ENCODE measurements at places on chromosomes 13 and 19.

- no peak for DNase-seq
Measured at GRCh38 chr13:109033090-109033489, 403.7 kb downstream of the MYO16 start.

GRCh38 chr19:1269478-1270212 lies 513 bp downstream of the CIRBP start:
- peak; percentile 82 for DNase-seq

GRCh38 chr13:28056426-28056825 lies 44.0 kb downstream of the FLT3 start:
- DNase-seq, result no peak

DNA sequence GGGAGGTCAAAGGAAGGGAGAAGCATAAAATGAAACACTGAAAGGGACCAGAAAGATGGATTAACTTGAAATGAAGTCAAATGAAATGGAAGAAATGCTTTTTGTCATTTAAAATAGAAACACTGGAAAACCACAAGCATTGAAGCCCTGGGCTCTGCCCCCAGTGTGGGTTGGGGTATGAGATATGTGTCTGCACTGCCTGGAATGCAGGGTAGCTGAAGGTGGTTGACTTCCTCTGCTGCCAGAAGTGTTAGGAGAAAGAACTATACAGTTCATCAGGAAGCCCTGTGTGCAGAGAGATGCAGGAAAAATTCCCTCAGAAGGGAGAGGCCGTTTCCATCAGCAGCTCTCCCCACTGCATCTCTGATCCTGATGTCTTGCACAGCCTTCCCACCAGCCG lies 69.2 kb downstream of the DHRS12 start:
- DNase-seq, result no peak

GRCh38 chr13:98246538-98247172 lies 69.6 kb upstream of the RNF113B start:
- DNase-seq, result no peak

GRCh38 chr19:3046698-3047495 lies 15.4 kb downstream of the TLE5 start:
- no peak for DNase-seq

GRCh38 chr13:114140131-114140905 lies 7.9 kb upstream of the RASA3 start:
- peak; percentile 31 for DNase-seq

DNA sequence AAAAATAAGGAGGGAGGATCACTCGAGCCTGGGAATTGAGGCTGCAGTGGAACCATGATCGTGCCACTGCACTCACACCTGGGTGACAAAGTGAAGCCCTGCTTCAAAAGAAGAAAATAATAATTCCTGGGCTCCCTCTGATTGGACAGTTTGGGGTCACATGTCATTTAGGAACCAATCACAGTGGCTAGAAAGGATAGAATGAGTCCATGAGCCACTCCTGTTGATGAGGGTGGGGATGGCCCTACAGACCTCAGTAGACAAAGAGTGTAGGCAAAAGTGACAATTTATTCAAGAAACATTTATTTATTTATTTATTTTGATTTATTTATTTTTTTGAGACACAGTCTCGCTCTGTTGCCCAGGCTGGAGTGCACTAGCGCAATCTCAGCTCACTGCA lies 26.8 kb upstream of the ADGRE5 start:
- DNase-seq, result no peak

DNA sequence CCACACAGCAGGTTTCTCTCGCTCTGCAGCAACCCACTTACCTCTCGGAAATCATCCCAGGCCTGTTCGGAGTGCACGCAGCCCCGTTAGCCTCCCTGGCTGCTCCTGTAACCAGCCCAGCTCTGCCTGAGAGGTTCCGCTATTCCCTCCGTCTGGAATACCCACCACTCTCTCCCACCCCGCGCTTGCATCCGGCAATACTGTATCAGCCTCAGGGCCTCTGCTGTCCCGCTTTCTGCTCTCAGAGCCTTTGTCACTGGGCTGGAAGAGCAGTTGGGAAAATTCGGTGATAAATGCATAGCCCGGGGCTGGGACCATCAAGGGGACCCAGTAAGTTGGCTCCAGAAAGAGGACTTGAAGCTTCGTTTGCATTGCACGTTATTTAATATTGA lies 759 bp upstream of the TLE6 start:
- no peak for DNase-seq

DNA sequence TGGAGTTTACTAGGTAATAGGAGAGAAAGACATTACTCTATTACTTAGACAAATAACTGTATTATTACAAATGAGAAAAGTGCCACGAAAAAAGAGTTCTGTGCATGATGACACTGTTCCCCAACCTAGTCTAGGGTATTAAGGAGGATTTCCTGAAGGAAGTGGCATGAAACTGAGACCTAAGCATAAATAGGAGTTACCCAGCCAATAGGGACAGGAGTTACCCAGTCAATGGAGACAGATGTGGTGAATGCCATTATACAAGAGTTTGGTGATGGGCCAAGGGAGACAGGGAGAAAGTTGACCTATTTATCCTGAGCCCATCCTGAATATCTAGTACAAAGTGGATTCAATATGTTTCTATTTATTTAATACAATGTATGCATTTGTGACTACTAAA lies 65.4 kb downstream of the KL start:
- no peak for DNase-seq

DNA sequence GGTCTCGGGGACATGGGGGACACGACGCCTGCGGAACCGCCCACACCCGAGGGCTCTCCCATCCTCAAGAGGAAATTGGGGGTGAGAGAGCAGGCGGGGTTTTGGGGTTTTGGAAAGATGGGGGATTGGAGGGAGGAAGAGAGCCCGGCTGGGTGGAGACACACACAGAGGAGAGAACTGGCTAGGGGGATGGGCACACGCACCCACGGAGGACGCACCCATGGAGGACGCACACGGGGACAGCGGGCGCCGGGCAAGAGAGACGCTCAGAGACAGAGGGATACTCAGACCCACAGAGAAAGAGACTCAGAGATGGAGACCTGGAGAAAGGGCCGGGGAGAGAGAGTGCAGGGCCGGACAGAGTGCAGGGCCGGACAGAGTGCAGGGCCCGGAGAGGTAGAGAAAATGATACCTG lies 52.1 kb downstream of the MAP4K1 start:
- no peak for DNase-seq

DNA sequence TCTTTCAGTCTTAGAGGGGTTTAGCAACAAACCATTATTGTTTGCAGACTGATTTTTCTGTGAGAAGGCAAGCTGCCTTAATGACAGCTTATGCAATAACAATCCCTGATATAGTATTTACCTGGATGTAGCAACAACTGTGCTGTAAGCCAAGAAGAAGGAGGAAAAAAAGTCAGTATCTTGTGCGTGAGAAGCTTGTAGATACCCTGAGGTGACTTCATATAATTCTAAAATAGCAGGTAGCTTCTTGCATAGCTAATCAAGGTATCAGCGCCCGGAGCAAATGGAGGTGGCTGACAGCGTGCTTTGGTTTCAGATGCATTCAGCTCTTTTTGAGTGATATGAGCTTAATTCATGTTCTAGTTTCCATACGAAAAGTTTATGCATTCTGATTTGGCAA lies 309.8 kb downstream of the KLF5 start:
- no peak for DNase-seq

- DNase-seq, result no peak
Measured at GRCh38 chr13:49827336-49827735, 34.9 kb upstream of the KPNA3 start.

Measured in activated naive CD4-positive, alpha-beta T cell (primary cell).